ENCODE measurements at places on chromosomes 2 and 18.

- no peak for DNase-seq
These were observed 70.4 kb downstream of the ASAP2 start for GRCh38 chr2:9276901-9277451.

DNA sequence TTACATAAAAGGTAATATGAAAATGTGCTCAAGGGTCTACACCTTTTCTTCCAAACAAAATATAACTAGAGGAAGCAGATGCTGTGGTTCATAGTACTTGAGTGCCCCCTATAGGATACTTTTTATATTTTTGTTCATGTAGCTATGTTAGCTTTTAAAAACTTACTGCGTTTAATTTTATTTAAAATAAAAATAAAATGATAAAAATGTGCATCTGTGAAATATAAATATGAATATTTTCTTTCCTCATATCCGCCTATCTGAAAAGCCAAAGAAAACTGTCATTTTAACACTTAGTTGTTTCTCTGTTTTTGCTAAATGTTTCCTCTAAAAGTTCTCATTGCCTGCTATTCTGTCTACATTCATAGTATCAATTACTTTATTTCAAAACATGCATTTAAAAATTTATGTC lies 9.6 kb upstream of the LRP1B start:
- no peak for DNase-seq

- DNase-seq: no peak
These were observed 256.5 kb downstream of the CELF4 start for GRCh38 chr18:37309059-37309458.

- DNase-seq: no peak
These were observed 180.6 kb upstream of the EPAS1 start for GRCh38 chr2:46116553-46116991.

GRCh38 chr2:133503323-133503722 lies 64.9 kb downstream of the NCKAP5 start:
- DNase-seq: no peak

GRCh38 chr2:112593736-112594135 lies 9.3 kb downstream of the CHCHD5 start:
- peak; percentile 78 for DNase-seq

DNA sequence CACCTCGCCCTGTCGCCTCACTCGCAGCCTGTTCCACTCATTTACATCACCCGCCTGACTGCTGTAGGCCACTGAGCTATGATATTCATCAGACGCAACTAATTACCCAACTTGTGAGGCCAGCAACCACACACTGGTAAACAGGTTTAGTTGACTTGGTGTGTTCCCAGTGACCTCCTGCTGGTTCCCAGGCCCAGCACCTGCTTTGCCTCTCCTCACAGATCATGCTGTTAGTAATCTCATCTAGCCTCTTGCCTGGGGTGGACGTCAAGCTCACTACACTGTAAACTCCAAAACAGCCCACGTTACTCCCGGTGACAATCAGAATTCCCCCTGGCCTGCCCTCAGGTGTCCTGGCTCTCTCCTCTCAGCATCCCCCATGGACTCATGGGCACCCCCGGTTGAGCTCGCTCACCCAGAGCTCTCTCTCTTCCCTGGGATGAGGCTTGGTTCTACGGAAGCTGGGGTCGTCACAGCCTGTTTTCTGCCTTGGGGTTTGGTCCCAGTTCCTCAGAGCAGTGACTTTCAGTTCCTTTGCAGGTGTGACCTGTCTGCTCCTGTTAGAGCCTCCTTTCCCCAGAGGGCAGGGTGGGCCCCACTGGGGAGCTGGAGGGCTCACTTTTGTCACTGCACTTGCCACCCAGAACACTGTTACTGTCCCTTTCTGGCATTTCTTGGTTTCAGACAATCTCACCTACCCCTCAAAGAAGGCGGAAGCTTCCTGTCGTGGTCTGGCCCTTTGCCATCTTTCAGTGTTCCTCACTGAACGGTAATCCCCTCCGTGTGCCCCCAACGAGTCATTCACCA lies 40.3 kb downstream of the INPP5D start:
- DNase-seq: no peak

DNA sequence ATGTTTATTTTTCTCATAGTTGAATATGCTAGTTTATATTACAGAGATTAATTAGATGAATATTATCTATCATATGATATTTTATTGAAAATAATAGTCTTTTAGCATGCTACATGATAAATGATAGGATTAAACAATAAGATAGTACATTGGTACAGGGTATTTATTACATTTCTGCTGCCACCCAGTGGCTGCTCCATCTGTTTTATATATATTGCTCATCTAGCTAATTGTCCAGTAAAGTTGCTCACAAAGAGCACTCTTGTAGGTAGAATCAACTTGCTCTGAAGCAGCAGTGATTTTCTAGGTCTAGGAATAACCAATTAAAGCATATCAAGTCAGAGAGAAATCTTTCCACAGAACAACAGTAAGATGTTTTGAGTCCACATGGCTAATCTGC lies 183.3 kb downstream of the ASXL3 start:
- peak; percentile 6 for DNase-seq

- DNase-seq: no peak
These were observed 21.1 kb downstream of the ILKAP start for GRCh38 chr2:238182362-238182761.

GRCh38 chr2:132598536-132598935 lies 71.5 kb downstream of the LYPD1 start:
- DNase-seq: no peak

- DNase-seq: no peak
These were observed 23.0 kb downstream of the ERMN start for GRCh38 chr2:157302492-157303099.

DNA sequence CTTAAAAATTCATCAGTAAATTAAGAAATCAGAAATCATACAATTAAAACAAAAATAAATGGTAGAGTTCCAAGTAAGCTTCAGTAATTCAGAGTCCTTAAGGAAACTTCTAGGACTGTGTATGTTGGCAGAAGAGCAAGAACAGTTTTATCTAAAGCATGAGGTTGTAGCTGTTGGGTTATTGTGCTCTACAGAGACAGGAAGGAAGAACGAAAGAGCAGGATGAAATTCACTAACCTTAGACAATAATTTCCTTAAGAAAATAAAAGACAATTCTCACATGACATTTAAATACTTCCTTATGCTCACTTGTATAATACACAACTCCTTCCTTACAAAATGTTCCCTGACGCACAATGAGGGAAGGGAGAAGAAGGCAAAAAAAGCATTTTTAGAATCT lies 133.4 kb downstream of the STK39 start:
- DNase-seq: no peak

DNA sequence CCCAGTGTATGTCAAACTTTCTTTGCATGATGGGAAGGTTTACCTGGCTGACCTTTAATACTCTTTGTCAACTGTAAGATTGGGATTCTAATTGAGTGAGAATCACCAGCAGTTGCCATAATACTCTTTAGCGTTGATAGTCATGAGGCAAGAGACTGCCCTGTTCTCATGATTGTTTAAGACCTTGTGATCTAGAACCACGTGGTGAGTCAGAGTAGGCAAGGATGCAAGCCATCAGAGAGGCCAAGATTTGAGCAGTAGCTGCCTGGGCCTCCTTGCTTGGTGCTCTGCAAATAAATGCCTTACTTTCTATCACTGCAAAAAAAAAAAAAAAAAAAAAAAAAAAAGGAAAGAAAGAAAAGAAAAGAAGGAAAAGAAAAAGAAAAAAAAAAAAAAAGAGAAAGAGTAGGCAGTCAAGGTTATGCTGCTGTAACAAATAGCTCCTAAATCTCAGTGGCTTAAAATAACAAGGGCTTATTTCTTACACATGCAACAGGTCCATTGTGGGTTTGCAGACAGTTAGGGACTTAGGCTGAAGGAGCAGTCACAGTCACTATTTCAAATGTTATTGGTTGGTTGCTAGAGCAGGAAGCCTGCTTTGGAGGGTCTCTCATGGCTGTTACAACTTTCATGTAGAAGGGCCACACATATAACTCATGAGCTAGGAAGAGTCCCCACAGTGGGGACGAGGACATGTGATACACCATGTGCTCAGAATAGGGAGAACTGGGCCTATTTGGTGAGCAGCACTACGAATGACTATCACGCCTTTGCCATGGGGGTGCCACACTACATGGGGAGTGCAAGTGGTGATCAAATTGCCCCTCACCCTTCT lies 21.7 kb downstream of the IL1R2 start:
- DNase-seq: no peak

- no peak for DNase-seq
These were observed 32.5 kb upstream of the NT5DC4 start for GRCh38 chr2:112688086-112688880.

DNA sequence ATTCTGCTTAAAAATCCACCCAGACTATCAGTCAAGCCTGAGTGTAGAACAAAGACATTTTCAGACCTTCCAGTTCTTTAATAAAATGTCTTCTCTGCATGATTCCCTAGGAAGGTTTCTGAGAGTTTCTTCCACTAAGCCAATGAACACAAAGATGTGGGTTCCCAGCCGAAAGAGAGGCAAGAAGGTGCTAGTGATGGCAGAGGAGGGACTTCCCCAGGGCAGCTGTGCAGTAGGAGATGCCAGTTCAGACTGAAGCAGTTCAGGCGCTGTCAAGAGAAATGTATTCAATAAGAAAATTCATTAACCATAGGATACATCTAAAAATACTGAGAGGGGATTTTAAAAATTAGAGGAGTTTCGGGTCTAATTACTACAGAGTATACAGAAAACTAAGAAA lies 83.3 kb downstream of the RND3 start:
- DNase-seq: no peak

DNA sequence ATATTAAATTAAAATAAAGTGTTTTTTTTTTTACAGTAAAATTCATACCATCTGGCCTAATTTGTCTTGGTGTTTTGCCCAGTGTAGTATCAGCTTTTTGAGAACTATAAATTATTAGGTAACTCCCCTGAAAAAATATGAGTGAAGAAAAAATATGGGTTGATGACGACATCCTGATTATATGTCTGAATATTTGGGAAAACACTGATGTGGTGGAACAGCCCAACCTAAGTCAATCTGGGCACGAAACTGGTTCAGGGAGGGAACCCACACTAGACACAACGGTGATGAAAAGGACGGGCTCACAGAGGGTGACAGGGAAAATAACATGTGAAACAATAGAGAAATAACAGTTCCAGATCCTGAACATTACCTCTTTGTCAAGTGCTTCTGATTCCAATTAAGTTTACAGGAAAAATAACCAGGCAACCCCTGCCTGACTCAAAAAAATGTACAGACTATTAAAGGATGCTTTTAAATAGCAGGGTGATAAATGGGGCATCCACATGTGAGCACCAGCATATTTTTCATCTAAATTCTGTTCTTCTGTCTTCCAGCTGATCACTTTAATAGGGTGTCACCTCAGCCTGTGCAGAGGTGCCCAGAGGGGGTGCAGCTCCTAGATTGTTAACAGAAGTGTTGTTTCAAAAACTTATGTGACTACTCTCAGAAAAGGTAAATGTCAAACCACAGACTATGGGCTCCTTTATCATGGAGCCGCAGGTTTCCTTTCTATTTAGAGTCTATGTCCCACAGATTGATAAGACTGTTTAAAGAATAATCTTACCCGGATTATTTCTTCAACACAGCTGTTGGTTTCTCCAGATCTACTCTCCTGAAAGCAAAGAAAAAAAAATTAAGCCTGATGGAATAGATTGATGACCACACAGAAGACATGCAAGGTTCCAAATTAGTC lies 305.4 kb downstream of the AFF3 start:
- DNase-seq: no peak

DNA sequence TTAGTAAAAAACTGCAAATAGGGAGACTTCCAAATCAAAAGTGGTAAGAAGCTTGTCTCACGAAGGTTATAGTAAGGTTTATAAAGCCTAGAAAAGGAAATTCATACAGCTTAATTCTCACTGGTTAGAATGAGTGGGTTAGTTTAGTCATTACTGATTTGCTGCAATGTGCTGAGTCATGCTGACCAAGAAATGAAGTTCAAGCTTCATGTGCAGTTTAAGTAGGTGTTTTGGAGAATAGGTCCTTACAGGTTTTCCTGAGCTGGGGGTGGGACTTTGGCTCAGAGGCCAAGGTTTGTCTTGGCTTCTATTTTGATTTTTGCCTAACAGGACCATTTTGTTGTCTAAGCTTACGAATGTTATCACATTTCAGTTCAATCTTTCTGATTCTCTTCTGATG lies 15.1 kb downstream of the CLIP4 start:
- no peak for DNase-seq

DNA sequence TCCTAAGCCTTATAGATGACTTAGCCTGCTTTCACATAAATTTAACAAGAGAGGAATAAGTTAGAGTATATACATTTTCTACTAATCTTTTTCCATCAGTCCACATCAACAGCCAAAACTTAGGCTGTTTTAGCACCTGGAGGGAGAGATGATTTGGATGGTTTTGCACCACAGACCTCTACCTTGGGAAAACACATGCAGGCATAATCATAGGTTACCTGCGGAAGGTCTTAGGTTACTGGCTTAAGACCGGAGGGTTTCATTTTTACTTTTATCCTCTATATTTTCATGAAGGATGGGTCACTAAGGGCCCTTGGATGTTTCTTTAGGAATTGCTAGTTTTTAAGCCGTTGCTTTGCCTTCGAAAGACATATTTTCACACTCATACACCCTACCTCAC lies 66.0 kb downstream of the MYO1B start:
- no peak for DNase-seq

- DNase-seq: no peak
These were observed 85.6 kb downstream of the VIT start for GRCh38 chr2:36781907-36782720.

DNA sequence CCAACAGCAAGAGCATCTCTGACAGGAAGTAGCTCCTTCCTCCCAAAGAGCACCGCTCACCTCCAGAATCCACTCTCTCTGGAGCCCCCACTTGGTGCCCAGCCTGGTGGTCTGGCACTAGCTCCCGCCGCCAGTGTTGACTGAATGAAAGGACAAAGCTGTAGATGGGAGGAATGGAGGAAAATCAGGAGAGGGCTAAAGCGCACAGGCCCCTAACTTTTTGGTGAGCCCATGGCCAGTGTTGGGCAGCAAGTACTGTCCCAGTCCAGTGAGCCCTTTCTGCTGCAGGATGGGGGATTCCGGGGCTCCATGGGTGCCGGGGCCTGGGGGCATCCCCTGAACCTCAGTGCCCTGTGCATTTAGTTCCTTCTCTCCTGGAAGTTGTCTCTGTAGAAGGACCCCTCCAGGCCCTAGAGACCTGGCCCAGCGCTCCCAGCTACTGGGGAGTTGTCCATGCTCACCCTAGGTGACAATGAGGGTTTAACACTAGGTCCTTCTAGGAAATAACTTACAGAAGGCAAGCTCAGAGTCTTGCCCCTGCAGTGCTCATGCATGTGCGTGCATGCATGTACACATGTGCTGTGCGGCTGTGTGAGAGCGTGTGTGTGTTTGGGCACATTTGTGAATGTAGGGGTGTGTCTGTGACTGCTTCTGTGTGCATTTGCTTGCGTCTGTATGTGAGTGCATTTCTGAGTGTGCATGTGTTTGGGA lies 33.6 kb downstream of the GLI2 start:
- DNase-seq: no peak

Data from NCI-H524 treated with DMSO at 0.1 percent for 48 hours (cell line).